ENCODE measurements at places on chromosomes 2 and 18.

DNA sequence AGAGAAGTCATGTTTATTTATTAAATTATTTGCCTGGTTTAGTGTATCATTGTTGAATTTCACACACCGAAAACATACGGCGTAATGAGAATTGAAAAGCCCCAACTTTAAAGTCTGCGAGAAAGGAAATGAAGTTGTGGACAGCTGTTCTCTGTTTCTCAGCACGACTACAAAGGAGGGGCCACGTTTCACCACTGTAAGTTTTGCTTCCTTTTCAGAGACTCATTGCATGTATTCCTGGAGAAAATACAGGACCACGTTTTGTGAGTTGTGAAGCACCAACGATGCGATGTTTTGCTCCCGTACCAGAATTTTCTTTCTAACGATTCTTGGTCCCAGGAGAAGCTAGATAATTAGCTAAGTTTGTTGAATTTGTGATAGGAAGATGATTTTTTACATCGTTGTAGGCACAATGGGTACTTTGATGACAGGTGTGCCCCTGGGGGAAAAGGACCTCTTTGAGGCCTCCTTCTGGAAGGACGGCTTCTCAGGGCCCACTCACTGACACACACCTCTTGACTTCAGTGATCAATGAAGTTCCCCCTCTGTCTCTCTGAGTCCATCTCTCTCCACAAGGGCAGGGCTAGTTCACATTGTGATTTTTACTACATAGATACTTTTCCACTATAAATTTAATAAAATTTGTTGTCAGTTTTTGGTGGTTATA is 23.7 kb upstream of the ACKR3 start:
- no peak for DNase-seq

DNA sequence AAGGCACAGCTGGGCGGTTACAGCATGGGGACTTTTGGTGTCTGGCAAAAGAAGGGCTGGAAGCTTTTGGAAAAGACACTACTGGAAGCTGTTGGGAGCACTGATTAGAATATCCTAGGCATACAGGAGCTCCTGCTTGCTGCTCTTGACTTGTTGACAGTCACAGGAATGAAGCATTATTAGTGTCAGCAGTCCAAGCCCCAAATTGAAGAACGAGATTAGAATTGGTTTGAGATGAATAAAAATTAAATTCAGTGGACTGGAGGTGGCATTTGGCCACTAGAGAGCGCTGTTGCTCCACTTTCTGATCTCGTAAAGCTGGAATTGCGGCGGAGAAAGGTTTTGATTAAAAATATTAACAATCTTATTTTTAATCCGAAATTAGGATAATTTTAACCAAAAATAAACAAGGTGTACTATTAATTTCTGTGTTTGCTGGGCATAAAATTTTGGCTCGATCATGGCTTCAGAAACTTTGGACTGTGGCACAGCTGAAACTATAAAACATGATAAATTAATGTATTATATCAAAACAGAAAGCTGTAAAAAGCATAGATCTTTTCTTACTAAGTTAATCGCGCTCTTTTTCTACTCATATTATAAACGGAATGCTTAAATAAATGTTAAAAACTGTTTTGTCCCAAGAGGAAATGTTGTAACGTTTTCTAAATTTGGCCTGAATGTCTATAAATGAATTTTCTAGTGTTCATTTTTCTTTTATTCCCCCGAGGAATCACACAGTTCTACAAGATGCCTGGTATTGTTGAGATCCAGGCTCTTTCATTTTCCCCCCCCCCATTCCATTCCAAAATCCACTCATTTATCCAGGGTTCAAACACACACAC is 2.4 kb upstream of the HOXD8 start:
- peak; percentile 38 for DNase-seq

- DNase-seq = no peak
Measured at GRCh38 chr2:96804986-96805385, 11.1 kb upstream of the CNNM3 start.

DNA sequence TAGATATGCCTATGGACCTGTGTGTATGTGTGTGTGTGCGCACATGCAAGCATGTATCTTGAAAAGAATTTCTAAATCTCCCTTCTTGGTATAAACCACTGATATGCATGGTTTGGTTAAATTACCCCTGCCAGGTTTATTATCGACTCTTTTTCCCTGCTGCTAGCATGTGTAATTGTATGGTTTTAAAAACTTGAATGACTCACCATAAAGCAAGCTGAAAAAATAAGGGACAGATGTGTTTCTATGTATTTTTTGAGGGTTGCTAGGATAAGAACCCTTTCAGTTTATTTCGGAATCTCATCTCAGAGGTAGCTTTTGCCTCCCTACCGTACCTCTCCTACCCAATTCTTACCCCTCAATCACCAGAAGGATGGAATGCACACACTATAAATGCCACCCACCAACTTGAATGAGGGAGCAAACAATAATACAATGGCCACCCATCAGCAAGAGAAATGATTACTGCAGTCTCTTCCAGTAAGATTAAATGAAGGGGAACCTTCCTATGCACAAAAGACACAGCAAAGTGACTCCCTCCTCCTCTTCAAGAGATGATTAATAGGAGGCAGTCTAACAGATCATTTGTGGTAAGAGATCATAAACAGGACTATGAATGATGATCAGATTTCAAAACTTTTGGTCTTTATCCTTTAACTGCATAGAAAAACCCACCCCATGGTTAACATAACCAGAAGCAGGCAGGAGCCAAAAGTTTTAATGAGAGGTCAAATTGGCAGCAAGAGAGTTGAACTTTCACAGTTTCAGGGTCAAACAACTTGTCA is 357.2 kb downstream of the SATB2 start:
- no peak for DNase-seq

- no peak for DNase-seq
Measured at GRCh38 chr2:67877301-67877700, 185.5 kb downstream of the C1D start.

- no peak for DNase-seq
Measured at GRCh38 chr2:158903711-158904405, 64.6 kb upstream of the TANC1 start.

DNA sequence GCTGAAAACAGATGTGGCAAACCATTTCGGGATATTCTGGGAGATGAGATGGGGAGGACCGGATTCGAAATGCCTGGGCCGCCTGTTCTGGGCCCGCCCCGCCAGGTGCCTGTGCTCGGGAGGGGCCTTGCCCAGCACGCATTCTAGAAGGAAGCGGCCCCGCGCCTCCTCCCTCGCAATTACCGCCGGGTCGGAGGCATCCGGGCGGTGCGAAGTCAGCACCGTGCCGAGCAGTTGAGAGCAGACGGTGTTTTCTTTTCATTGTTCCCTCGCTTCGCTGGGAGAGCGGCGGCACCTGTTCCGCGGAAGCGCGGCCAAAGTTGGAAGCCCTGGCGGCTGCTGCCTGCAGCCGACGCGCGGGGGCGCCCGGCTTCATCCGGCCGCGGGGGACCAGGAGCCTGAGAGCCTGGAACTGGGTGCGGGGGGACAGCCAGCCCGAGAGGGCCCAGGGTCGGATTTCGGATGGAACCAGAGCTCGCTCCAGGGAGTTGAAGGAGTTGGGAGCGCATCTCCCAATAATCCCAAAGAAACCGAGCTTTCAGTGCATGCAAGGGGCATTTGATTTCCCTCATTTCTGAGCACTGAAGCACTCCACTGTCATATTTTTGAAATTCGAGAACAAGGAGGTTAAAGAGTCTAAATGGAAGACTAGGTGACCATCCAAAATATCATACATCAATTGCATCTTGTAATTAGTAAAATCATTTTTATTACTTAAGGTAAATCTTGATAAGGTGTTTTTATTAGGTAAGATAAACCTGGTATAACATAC is 241.8 kb upstream of the RAB12 start:
- no peak for DNase-seq

- DNase-seq = no peak
Measured at GRCh38 chr2:151782378-151783132, 45.7 kb downstream of the ARL5A start.
